ENCODE measurements at places on chromosomes 2 and 18.

- no peak for DNase-seq
These were observed 6.1 kb downstream of the FARSB start for GRCh38 chr2:222649801-222650200.

DNA sequence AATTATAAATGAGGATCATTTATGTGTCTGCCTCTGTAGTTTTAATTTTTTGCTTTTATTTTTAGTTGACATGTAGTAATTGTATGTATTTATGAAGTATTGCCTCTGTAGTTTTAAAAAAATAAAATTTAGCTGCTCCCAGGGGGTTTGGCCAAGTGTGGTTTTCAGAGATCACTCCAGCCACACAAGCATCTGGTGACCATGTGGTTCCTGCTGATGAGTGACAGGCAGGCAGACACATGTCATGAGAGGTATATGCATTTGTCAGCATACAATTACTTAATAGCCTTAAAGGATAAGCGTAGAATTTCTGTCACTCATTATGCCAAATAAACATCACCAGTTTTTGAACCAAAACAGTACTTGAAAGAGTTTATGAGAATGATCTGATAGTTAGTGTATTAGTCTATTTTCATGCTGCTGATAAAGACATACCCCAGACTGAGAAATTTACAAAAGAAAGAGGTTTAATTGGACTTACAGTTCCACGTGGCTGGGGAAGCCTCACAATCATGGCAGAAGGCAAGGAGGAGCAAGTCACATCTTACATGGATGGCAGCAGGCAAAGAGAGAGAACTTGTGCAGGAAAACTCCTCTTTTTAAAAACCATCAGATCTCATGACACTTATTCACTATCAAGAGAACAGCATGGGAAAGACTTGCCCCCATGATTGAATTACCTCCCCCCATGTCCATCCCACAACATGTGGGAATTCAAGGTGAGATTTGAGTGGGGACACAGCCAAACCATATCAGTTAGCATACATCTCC is 29.6 kb downstream of the MREG start:
- DNase-seq = no peak

GRCh38 chr2:2577407-2577831 is 246.3 kb upstream of the MYT1L start:
- no peak for DNase-seq

GRCh38 chr2:160376576-160376975 is 117.0 kb downstream of the RBMS1 start:
- DNase-seq = no peak

DNA sequence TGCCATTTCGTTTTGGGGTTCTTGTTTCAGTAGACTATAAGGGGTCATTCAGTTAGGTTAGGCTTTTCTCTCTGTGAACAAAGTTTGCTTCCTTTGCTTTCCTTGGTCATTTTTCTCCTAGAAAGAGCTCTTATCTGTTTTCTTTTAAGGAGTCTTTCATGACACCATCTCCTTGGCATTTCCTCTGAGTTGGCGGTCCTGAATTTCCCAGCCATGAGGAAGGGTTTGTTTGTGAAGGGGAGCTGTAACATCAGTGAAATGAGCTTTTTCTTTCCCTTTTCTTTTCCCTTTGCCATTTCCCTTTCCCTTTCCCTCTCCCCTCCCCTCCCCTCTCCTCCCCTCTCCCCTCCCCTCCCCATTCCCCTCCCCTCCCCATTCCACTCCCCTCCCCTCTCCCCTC is 61.7 kb downstream of the MAP4K4 start:
- no peak for DNase-seq

DNA sequence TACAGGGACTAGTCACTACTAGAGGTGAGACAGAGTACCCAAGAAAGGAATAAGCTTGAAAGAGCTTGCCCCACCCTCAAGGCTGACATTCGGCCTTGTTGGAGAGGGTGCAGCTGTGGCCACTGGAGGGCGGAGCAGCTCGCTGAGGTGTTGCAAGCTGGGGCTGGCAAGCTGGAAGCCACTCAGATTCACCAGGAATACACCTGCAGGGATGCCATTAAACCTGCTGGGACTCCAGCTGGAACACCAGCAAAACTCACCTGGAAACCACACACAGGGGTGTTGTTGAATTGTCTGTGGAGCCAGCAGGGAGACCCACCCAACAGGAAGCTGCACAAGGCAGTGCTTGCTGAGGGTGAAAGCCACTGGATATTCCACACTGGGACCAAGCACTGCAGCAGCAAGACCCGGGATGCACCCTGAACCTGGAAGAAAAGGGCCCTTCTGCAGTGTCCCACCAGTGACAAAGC is 26.1 kb downstream of the KCTD18 start:
- peak; percentile 42 for DNase-seq

DNA sequence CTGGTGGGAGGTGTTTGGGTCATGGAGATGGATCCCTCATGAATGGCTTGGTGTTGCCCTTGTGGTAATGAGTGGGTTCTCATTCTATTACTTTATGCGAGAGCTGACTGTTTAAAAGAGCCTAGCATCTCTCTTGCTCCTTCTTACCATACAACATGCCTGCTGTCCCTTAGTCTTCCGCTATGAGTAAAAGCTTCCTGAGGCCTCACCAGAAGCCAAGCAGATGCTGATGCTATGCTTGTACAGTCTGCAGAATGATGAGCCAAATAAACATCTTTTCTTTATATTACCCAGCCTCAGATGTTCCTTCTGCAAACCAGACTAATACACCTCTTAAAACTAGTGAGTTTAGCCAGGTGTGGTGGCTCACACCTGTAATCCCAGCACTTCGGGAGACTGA is 23.1 kb downstream of the EVA1A start:
- DNase-seq = no peak

DNA sequence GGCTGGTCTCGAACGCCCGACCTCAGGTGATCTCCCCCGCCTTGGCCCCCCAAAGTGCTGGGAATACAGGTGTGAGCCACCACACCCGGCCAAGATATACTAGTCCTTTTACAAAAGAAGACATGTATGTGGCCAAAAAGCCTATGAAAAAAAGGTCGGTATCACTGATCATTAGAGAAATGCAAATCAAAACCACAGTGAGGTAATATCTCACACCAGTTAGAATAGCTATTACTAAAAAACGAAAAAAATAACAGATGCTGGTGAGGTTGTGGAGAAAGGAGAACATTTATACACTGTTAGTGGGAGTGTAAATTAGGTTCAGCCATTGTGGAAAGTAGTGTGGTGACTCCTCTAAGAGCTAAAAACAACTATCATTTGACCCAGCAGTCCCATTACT is 26.4 kb downstream of the KLHL23 start:
- no peak for DNase-seq

- no peak for DNase-seq
These were observed 522.6 kb downstream of the CNTNAP5 start for GRCh38 chr2:124547700-124548099.

DNA sequence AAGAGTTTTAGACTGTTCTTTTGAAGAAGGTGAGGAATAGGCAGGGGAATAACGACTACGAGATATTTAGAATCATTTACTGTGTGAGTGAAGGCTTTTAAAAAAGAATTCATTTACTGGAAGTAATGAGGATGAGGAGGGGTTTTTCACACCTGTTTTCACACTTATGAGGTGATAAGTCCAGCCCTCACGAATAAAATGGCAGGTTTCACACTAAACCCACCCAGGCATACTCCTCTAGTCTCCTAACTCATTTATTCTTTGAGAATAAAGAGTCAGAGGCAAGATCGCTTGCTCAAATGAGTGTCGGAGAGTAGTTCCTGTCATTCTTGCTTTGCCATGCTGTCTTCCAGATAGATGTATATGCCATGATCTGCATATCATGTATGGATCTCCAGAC is 79.0 kb upstream of the ZEB2 start:
- DNase-seq = no peak

GRCh38 chr18:10946058-10946457 is 203.3 kb downstream of the PIEZO2 start:
- DNase-seq = no peak

DNA sequence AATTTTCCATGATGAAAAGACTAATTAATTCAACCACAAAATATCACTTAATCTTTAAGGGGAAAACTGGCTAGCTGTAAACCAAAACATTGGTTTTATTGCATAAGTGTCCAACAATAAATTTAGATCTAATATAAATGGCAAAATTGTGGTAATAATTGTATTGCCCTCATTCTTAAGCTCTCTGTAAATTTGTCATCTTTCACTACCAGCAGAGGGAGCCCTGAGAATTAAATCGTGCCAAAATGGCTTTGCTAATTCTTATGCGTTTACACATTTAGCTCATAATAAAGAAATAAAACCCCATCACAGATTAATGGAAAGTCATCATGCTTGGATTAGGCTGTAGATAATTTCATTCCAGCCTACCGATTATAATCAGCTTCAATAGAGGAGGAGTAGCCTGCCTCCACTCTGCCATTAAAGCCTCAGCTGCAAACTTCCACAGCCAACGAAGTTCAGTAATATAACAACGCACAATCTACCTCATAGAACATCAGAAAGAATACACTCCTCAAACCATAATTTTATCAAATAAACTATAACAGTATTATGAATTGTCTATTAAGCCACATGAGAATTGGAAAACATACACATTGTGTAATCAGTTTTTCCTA is 70.0 kb upstream of the ATP5MC3 start:
- no peak for DNase-seq

DNA sequence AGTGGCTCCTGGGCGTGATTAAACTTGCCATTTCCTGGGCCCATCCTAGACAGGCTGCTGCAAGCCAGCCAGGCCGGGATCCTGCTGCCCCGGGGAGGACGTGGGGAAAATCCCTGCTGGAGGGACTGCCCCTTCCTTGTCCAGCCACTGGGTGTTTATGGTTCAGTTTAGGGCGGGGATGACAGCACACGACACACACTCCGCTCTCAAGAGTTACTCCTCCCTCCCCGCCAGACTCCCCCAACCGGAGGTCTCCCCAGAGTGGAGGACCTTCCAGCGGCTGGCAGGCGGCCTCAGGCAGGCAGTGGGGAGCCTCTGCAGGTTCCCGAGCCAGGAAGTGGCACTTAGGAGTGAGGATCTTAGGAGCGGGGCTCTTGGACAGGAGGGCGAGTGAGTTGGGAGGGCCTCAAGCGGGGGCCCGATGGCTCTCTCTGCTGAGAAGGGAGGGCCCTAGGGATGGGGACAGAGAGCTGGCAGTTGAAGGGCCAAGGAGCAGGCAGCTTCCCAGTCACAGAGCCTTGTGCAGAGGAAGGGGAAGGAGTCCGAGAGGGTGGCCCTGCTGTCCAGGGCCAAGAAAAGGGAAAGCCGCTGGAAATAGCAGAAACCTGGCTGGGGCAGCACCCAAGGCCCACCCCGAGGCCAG is 5.7 kb upstream of the GPR35 start:
- DNase-seq = no peak

Data from activated CD4-positive, alpha-beta T cell treated with anti-CD3 and anti-CD28 coated beads, Interleukin-2, amount 50 U/mL, for 48 hours (primary cell).